ENCODE measurements at places on chromosomes 3 and 15.
A peak's percentile ranks its signal among the peaks of the same experiment; 100 is the strongest.

DNA sequence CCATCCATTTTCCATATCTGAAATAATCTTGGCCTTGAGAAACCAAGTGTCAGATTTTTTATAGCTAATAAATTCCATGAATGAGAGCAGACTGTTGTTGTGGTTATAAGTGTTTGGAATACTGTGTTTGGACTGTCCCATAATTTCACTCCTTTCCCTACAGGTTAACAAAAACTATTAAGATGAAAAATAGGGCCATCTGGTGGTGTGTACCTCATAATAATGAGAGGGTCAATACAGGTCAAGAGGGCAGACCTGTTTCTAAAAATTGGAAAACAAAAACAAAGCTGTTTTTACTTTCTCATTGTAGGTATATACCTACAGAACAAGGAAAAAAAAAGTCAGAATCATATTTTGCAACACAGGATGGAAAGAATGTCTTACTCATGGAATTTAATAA lies 553.8 kb upstream of the SGO1 start:
- DNase-seq = no peak

- DNase-seq = no peak
These were observed 117.9 kb downstream of the HERC1 start for GRCh38 chr15:63715818-63716217.

DNA sequence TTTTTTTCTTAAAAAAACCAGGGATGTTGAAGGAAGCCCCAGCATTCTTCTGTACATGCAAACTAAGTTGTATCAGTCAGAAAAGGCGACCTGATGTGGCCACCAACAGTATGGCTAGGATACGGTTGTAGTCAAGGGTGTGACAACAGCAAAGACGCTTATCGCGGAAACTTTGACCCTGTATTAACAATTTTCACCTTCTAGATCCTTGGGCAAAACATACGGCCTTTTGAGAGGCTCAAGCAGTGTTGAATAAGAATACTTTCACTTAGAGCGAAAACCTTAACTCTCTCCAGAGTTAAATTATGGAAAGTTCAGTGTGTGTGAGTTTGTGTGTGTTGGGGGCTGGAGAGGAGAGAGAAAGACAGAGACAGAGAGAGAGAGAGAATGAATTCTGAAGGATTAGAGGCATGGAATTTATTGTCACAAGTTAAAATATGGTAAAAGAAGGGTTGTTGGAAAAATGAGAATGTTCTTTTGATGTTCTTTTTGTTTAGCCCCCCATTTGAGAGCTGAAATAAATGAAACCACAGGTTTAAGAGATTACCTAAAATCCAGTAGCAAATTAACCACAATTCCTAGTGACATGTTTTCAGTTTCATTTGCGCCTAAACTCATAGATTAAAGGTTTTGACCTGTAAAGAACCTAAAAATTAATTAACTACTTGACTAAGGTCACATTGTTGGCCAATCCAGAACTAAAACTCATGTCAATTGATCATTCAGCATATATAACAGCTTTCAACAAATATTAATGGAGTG lies 9.2 kb downstream of the ALCAM start:
- DNase-seq = no peak

DNA sequence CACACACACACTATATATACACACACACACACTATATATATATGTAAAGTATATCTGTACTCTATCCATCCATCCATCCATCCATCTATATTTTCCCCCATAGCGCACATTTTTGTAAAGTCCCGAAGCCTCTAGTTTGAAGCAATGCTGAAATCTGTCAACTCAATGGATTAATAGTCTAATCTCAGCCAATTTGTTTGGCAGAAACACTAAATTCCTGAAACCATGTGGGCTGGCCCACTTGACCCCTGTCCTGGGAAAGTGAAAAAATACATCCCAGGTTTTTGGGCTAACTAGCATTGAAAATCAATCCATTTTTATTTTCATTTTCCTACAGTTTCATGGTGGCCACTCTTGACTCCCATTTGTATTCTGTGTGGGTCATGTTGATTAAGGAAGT lies 166.7 kb downstream of the SLCO3A1 start:
- no peak for DNase-seq

DNA sequence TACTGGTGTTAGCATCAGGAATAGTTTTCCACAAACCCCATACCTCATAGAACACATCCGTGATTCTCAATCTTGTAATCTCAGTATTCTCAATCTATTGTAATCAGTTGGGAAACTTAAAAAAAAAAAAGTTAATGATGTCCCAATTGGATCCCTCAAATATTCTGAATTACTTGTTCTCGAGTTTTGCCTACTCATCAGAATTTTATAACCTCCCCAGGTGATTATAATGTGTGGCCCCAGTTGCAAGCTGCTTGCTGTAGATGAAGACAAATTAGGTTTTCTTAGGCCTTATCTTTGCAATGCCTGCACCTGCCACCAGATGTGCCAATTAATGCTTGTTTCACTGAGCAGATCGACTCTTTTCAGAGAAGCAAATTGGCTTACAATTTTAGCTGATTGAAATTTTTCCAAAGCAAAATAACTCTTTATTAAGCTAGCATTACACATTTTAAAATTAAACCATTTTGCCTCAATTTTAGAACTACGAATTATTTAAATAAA lies 19.0 kb upstream of the DIPK2A start:
- DNase-seq = no peak

DNA sequence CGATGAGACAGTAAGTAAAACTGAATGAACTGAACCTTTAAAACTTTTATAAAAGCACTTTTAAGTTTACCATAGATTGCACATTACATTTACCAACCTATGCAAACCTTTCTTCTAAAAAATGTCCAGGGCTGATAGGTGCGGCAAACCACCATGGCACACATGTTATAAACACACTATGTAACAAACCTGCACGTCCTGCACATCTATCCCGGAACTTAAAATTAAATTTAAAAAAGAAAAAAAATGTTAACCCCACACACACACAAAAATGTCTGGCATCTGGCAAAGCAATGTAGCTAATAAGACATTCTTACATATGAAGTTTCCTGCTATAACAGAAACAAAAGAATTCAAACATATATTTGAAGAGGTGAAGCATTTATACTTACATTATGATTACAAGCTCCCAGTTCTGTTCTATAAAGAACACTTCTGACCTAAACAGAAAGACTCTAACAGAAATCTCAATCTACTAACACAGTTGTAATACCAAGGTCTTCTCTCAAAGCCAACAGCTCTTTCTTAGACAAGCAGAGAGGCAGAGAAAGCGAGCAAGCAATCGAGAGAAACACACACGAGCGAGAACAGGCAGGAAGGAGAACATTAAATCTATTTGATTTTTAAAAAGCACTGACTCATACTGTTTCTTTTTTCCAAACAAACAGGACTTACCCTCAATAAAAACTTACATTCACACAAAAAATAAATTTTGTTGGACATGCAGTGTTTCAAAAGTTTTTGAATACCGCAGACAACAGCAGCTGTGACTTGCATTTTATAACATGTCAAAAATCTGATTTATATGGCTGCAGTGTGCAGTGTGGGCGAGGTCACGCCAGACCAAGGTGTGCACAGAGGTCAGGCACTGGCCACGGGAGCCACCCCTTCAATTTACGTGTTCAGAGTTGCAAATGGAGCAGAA lies at the start of gene NRG4:
Gene NRG4, minus strand, starts transcription at position 798 of the 925 bp plus-strand sequence. CDS start 1,194 bp downstream, outside the sequence.
- peak; percentile 53 for DNase-seq

- DNase-seq = no peak
These were observed 46.1 kb downstream of the APBA2 start for GRCh38 chr15:28931828-28932227.

DNA sequence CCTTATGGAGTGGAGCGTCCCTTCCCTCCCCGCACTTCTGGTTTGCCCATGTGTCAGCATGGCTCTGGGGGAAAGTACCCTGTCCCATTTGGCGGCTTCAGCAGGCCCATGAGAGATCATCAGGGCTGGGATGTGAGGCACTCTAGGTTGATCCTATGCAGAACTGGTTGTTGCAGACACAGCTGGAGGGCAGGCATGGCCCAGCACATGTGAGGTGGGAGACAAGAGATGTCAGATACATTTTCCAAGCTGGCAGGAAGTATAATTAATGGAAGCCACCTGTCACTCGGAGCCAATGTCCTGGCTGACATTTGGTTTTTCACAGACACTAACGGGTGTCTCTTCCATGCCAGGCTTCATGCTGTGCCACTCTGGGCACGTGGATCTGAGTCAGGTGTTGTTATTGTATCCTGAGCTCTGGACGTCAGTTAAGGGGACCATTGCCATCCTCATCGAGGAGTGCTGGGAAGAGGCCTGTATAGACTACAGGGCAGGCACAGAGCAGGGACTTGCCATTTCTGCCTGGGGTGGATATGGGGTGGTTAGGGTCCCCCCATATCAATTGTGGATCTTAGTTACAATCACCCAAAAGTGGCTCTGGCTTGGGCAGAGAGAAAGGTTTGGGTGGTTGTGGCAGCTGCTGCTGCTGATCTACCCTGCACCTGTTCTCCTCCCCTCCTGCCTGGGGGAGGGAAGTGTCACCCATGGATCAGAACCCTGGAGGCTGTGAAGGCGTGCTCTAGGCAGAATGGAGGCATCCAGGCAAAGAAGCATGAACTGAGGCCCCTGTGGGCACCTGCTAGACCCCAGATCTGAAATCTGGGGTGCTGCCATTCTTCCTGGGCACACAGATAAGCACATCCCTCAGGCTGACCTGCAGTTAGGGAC lies 140.7 kb downstream of the FBLN2 start:
- DNase-seq = no peak

- peak; percentile 63 for DNase-seq
These were observed at the start of gene ABCF3 for GRCh38 chr3:184186184-184186901. Gene ABCF3, plus strand, starts transcription at chr3:184186199. Its CDS starts 9 bp downstream, at chr3:184186208.

DNA sequence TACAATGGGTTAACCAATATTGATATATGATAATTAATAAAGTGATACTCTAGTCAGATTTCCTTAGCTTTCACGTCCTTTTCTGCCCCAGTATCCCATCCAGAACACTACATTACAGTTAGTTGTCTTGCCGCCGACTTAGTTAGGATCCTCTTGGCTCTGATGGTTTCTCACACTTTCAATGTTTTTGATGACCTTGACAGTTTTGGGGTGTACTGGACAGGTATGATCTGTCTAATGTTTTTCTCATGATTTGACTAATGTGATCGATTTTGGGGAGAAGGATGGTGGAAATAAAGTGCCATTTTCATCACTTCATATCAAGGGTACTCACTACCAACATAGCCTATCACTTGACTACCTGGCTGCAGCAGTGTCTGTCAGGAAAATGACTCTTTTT lies 245.0 kb upstream of the TMC3 start:
- no peak for DNase-seq

- peak; percentile 61 for DNase-seq
These were observed 60.7 kb downstream of the GSK3B start for GRCh38 chr3:120033596-120033995.

DNA sequence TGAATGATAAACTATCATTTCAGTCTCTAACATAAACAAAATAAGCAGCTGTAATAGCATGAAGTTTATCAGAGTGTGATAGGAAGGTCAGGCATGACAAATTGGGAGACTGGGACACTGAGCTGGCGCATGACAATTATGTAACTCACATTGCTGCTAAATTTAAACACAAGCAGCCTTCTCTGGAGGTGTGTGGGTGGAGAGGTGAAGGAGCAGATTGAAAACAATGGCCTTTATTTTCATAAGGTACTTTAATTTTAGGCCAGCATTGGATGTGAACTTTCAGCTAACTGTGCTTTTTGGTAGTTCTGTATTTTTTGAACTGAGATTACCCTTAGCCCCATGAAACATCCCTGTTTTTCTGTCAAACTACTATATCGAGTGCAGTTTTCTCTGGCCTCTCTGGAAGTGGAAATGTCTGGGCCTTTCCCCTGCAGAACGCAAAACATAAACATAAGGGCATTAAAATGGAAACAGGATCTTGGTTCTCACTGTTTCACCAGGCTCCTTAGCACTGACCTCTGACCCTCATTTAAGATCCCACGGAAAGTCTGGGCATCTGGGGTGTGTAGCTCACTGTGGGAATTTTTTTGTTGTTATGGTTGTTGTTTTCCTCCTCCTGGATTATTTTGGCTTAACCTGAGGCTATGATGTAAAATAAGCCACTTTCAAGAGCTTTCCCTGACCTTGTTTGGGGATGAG lies 160.1 kb upstream of the DPH6 start:
- peak; percentile 7 for DNase-seq

DNA sequence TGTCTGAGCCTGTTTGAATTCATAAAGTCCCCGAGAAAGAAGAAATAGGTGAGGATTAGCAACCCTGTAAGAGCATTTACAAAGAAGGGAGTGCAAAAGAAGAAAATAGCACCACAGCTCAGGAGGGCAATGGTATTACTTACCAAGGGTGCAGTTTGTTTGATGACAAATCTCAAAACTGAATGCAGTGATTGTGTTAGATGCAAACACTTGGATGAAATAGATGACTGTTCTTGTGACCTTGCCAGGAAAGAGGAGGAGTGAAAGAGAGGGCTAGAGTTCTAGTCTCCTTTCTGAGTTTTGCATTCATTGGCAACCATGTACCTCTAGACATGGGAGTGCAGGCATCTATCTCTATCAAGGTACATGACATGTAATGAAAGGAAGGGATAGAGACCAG lies 1030.8 kb upstream of the CFAP20DC start:
- no peak for DNase-seq

DNA sequence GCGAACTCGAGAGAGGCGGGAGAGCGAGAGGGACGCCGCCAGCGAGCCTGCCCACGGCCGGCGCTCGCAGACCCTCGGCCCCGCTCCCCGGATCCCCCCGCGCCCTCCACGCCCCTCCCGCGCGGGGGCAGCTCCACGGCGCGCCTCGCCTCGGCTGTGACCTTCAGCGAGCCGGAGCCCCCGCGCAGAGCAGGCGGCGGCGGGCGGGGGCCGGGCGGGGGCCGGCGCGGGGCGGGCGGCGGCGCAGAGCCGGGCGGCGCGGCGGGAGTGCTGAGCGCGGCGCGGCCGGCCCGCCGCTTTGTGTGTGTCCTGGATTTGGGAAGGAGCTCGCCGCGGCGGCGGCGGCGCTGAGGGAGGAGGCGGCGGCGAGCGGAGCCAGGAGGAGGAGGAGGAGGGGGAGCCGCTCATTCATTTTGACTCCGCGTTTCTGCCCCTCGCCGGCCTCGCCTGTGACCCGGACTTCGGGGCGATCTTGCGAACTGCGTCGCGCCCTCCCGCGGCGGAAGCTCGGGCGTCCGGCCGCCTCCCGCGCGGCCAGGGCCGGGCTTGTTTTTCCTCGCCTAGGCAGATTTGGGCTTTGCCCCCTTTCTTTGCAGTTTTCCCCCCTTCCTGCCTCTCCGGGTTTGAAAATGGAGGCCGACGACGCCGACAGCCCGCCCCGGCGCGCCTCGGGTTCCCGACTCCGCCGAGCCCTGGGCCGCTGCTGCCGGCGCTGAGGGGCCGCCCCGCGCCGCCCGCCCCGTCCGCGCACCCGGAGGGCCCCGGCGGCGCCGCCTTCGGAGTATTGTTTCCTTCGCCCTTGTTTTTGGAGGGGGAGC lies 524 bp downstream of the IGF1R start:
- DNase-seq = peak; percentile 30

DNA sequence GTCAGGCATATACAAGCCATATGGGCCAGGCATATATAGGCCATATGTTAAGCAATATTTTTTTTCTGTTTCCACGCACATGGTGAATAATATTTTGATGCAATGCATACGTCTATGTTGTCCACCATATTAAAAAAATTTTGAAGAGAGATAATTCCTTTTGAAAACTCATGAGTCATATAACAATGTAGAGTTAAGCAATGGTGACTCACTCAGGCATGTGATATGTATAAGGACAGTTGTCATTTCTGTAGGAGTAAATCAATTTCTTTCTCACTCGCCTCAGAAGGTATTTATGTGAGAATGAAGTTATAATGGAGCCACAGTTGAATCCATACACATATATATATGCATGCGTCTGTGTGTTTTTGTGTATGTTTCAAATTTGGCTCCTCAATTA lies 272.6 kb downstream of the EPHA3 start:
- no peak for DNase-seq
